Pancreas (tissue), 10 donors: ENCODE measurements at places on chromosomes 1 and 21.

DNA sequence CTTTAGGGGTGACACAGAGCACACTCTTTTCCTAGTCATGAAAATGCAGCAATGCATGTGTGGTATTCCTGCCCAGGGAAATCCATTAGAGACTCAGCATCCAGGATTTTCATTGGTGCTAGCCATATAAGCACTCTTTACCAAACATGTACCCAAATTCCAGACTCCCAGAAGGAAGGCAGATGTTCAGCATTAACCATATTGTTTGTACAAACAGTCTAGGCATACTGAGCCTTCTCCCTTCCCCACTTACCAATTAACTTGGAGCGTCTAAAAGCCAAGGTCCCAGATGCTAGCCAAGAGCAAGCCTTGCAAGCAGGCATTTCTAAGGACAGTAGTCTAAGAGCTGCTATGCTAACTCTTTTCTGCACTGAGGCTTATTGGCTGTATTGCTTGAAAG is 27.9 kb downstream of the ZBED6 start:
- DNase-seq, result no peak

- no peak for DNase-seq
Observed at GRCh38 chr1:108140936-108141335, 59.2 kb downstream of the SLC25A24 start.

GRCh38 chr1:7469255-7469938 is 301.7 kb upstream of the VAMP3 start:
- DNase-seq, result no peak

- DNase-seq, result no peak
Observed at GRCh38 chr1:185694081-185694480, 40.1 kb upstream of the HMCN1 start.
